ENCODE measurements at places on chromosomes 6 and 20.

DNA sequence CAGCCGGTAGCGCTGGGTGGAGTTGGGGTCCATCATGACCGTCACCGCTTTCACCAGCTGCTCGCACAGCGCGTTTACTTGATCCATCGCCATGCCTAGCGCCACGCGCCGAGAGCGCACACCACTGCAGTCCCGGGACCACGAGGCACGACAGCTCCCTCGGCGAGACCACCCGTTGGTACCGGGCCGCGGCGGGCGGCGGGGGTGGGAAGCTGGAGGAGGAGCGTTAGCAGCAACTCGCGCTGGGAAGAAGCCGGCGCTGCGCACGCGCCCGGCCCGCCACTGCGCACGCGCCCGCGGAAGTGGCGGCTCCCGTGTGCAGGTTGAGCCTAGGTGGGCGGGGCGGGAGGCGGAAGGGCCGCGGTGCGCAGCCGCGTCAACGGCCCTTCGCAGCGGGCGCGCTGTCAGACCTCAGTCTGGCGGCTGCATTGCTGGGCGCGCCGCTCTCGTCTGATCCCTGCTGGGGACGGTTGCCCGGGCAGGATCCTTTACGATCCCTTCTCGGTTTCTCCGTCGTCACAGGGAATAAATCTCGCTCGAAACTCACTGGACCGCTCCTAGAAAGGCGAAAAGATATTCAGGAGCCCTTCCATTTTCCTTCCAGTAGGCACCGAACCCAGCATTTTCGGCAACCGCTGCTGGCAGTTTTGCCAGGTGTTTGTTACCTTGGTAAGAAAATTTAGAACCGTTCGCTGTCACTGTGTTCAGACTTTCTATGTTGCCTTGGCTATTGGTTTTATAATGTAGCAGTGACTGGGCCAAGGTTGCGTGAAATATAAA lies at the start of the genes POLH and XPO5:
POLH (plus strand) TSS at position 414 of the 780 bp plus-strand sequence. CDS start 6,135 bp downstream, outside the sequence.
XPO5 (minus strand) TSS at position 267 of the 780 bp plus-strand sequence; CDS start at position 93, 174 bp downstream.
- peak; percentile 89 for DNase-seq

- no peak for DNase-seq
Measured at GRCh38 chr6:49966334-49966733, 2.4 kb upstream of the DEFB114 start.

DNA sequence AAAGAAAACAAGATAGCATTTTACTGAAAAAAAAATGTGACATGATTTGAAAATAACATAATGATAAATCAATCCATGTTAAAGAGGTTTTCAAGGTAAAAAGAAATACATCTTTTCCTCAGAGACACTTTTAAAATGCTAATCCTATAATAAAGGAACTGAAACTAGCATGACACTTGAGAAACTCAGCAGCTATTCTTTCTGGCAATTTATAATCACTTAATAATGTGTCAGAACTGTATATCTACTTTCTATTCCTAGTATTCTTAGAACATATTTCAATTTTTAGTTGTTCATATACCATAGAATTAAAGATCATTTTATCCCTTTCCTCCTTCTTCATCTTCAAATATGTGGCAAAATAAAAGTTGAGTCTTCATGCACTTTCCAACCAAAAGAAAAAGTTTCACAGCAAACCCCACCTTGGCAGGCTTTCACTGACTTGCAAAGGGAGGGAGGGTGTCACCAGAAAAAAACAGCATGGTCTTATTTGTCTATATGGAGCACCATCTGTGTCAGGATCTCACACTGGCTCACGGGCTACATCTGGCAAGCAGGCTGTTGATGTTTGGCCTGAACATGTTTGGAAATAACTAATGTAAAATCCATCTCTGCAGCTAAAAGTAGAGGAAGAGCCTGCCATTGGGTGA lies 48.5 kb downstream of the FHL5 start:
- no peak for DNase-seq

DNA sequence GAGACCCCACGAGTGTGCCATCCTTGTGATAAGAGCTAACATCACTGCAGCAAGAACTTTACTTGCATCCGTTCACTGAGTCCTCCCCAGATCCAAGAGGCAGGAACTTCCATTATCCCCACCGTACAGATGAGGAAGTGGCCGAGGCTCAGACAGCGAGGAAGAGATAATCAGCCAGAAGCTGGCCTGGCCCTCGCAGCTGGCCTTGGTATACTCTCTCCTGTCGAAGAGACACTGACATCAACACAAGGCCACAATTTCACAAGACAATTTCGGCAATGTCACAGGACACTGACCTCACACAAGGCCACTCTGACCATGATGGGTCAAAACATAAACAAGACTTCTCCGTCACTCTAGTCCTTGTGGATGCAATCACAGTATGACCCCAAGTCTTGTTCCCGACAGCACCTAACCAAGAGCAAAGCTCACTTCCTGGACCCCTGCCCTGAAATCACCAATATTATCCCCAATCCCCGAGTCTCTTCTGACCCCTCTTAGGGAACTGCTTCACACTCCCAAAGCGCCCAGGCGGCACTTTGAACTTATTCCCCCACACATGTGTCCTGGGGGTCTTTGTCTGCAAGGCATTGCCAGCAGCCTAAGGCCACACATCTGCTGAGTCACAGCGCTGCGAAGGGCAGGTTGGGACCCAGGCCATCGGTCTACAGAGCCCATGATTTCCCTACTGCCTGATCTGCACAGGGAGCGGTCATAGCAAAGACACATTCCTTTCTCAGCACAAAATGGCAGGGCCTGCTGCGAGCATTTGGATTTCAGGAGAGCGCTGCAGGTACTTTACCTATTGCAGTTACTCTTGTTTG lies 14.8 kb upstream of the VAPB start:
- no peak for DNase-seq

DNA sequence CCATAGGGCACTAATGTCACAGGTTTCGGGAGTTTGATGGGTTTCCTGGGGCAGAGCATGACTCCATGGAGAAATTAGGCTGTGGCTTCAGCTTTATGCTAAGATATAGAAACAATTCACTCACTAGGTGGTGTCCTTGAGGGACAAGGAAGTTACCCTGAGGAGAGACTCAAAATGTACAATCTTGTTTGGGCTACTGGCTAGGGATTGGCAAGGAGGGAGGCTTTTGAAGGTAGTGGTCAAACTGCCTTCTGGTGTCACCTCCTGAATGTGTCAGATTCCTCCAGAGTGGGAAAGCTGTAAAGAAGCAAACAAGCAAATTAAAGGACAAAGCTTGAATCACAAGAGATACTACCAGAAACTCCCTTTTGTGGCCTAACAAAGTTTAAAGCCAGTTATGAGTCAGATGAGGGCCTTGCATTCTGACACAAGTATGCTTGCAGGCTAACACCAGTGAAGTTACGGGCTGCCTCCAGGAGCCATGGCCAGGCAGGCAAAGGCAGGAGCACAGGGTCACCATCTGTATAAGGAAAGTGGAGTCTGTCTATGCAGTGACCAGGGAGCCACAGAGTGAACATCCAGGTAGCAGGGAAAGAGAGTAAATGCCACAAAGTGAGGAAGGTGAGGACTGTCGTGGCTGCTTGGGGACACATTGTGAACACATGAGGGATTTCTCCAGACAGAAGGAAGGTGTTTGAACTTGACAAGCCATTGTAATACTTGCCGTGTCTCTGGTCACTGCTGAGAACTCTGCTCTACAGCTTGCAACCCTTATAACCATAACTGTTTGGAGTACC lies 107.7 kb upstream of the DTNBP1 start:
- no peak for DNase-seq

GRCh38 chr6:139883776-139884175 lies 509.3 kb upstream of the CITED2 start:
- no peak for DNase-seq

- no peak for DNase-seq
Measured at GRCh38 chr6:133128191-133128590, 113.0 kb upstream of the EYA4 start.

DNA sequence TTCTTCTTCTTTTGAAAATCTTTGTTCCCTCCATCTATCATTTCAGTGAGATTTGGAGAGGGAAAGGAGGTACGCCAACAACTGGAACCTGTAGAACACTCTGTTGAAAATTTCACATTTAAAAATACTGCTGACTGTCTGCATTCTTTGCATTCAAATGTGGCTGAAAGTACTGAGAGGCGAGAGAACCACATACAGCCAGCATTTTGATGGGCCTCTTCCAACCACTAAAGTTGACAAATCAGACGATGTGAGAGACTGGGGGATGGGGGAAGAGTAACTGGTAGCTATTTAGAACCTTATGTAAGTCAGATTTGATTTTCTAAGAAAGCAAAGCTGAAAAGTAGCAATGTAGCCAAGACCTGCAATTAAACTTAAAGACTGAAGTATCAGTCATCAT lies 77.5 kb downstream of the FKBP5 start:
- DNase-seq = peak; percentile 35

- DNase-seq = no peak
Measured at GRCh38 chr6:158521759-158522158, 38.1 kb upstream of the TMEM181 start.

- DNase-seq = no peak
Measured at GRCh38 chr6:80341330-80341729, 234.9 kb downstream of the BCKDHB start.

GRCh38 chr20:18058661-18059467 lies 1.1 kb upstream of the OVOL2 start:
- no peak for DNase-seq

- DNase-seq = no peak
Measured at GRCh38 chr20:675033-675452, 559 bp downstream of the SCRT2 start.

DNA sequence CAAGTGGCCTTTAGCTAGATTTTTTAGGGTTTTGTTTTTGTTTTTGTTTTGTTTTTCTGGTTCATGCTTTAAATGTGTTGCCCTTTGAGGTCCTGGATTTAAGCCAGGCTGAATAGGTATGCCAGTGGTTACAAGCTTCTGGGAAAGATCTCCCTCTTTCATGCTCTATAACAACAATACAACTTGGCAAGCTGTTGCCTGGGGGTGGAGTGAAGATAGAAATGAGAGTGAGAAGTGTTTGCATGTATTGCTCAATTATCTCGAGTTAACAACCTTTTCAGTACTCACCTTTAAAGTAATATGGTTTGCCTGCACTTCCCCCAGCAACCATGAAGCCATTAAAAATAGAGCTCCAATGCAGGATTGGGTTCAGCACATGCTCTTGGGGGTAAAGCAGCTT lies 19.2 kb upstream of the HAO1 start:
- DNase-seq = no peak

- no peak for DNase-seq
Measured at GRCh38 chr20:4138056-4138455, 122.7 kb upstream of the RNF24 start.

DNA sequence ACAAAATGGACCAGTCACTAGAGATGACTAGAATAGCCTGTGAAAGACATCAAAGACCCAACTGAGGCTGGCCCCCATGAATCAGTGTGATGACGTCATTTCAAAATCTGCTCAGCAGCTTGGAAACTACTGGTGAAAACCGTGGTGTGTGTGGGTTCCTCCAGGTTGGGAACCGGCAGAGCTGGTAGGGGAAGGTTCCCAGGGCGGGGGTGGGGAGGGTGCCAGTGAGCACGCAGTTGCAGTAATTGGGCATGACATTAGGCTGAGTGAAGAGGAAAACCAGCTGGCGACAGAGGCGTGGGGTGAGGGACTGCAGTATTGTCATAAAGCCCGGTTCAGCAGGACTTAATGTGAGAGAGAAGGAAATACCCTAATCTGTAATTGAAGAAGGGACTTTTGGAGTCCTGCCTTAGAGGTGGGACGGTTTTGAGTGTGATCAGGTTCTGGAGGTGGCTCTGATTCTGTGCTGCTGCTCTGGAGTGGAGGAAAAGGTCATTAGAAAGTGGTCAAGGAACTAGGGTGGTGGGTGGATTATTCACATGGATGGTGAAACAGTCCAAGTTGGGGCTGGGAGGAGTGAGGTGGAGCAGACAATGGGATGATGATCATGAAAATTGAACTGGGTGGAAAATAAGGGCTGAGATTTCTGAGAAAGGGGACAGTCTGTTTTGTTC lies 52.0 kb upstream of the MTHFD1L start:
- DNase-seq = no peak

GRCh38 chr6:163367497-163368183 lies 46.9 kb upstream of the QKI start:
- DNase-seq = no peak

GRCh38 chr6:17705428-17705777 lies 1.3 kb downstream of the NUP153 start:
- DNase-seq = no peak

- no peak for DNase-seq
Measured at GRCh38 chr20:51020657-51021056, 2.2 kb downstream of the KCNG1 start.

- DNase-seq = no peak
Measured at GRCh38 chr20:9258901-9259300, 190.0 kb downstream of the PLCB4 start.

GRCh38 chr6:156359912-156360311 lies 417.3 kb upstream of the ARID1B start:
- DNase-seq = no peak

DNA sequence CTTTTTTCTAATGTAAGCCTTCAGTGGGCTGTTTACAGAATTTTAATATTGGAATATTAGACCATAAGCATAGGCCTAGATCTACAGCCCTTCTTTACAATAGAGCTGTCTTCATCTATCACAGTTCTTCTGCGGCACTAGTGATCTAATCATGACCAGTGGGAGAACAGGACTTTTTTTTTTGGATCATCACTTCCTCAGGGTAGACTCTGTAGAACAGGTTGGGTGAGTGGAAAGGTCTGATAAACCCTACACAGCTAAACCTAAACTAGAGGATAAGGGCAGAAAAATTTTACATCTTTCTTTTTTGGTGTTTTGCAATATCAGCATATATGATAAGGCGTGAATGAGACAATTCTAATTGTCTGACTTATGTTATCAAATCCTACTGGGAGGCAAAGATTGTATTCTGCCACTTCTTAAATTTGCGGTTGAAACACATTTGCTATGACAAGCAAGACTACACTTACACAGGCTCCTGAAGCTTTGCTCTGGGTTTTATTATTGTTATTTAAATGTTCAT lies 52.2 kb downstream of the GOPC start:
- DNase-seq = no peak

GRCh38 chr6:45364466-45364865 lies 13.3 kb downstream of the SUPT3H start:
- DNase-seq = no peak

DNA sequence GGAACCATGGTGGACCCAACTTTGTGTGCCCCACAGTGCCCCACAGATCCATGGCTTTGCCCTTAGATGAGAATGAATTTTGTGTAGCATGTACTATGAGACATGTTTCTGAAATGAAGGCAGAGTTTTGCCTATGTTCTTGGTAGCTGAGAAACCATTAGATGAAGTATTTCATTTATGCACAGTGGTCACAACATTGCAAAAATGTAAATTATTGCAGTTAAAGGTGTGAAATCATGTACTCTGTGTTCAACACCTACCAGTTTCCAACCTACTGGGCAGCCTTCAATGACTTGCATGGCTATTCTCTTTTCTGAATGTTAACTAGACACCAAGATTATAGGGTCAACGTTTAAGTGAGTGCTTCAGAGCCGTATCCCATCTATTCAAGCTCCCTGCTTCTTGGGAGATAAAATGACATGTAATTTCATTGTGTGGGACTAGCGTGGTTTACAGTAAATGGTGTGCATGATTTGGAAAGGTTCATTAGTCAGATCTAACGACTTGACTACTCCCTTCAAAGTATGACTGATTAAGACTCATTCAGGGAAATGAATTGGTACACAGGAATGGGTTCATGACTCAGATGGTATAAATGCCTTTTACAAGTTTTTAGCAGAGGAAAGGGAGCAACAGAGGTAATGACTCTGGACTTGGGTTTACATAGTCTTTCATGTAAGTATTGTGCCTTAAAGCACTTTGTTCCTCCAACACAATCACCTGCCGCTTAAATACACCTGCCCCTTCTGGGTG lies 106.1 kb upstream of the AKIRIN2 start:
- no peak for DNase-seq

GRCh38 chr20:19761326-19761725 lies 3.3 kb downstream of the RIN2 start:
- DNase-seq = no peak

Measured in central memory CD4-positive, alpha-beta T cell (primary cell).